ENCODE measurements at places on chromosomes 2 and 18. TPM values are rescaled to one million over a fixed set of nuclear protein-coding genes. Genes with fewer than 3 reads are reported as not detected.

DNA sequence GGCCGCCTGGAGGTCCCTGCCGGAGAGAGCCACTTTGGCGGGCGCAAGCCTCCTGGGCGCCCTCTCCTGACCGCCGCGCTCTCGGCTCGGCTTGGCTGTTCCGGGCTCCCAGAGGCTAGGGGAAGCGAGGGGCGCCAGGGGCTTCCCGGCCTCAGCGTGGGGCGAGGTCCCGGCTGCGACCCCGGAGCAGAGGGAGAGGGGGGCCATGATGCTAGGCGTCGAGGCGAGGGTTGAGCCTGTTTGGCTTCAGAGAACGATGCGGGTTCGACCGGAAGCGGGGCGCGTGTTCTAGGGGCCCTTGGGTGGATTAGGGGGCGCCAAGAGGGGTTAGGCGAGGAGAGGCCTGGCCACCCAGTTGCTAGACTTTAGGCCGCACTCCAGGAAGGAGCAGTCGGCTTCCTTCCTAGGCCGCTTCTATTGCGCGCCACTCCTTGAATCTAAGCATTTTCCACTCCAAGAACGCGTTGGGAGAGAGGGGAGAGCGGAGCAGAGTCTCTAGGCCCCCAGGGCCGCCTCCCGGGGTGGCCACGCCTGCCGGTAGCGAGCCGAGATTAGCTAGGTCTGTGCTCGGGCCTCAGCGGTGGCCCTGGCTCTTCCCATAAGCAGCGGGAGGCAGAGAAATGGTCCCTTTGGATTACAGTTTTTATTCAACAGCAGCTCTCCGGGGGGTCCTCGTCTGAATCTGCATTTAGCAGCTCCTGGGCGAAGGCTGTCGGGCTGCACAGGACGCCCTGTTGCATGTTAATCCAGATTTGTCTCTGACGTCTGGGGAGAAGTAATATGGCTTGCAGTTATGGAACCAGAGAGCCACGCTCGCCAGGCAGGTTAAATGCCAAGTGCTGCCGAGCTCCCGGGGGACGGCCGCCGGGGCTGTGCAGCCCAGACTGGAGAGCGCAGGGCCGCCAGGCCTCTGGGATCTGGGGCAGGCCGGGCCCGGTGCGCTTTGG, 11.3 kb downstream of the MEIS1 start:
- H3K27ac ChIP-seq: no peak overlapping the region
- no peak overlapping the region for H3K4me3 ChIP-seq
- DNase-seq: no peak
- no peaks in the 10 kb centered on the region for H3K36me3 ChIP-seq

GRCh38 chr2:235851828-235852525, 316.2 kb downstream of the GBX2 start:
- no peaks in the 10 kb centered on the region for H3K4me1 ChIP-seq
- no peak for DNase-seq
- H3K27me3 ChIP-seq: no peaks in the 10 kb centered on the region
- H3K36me3 ChIP-seq: no peaks in the 10 kb centered on the region

GRCh38 chr18:62745089-62745751, 29.9 kb downstream of the PHLPP1 start:
- no peaks in the 10 kb centered on the region for H3K27me3 ChIP-seq
- H3K4me1 ChIP-seq: no peaks in the 10 kb centered on the region
- no peak for DNase-seq

- H3K27ac ChIP-seq: no peak overlapping the region
- H3K4me3 ChIP-seq: peak overlapping the region; percentile 63
- DNase-seq: peak; percentile 30
- H3K27me3 ChIP-seq: peaks cover 2% of the 10 kb centered on the region
- H3K4me1 ChIP-seq: peaks cover 11% of the 10 kb centered on the region
These were observed 1.2 kb downstream of the RAPH1 start for GRCh38 chr2:203533676-203534591.

GRCh38 chr2:13819896-13820295, 812.6 kb upstream of the LRATD1 start:
- H3K27ac ChIP-seq: no peak overlapping the region
- H3K27me3 ChIP-seq: no peaks in the 10 kb centered on the region
- no peak overlapping the region for H3K4me3 ChIP-seq

DNA sequence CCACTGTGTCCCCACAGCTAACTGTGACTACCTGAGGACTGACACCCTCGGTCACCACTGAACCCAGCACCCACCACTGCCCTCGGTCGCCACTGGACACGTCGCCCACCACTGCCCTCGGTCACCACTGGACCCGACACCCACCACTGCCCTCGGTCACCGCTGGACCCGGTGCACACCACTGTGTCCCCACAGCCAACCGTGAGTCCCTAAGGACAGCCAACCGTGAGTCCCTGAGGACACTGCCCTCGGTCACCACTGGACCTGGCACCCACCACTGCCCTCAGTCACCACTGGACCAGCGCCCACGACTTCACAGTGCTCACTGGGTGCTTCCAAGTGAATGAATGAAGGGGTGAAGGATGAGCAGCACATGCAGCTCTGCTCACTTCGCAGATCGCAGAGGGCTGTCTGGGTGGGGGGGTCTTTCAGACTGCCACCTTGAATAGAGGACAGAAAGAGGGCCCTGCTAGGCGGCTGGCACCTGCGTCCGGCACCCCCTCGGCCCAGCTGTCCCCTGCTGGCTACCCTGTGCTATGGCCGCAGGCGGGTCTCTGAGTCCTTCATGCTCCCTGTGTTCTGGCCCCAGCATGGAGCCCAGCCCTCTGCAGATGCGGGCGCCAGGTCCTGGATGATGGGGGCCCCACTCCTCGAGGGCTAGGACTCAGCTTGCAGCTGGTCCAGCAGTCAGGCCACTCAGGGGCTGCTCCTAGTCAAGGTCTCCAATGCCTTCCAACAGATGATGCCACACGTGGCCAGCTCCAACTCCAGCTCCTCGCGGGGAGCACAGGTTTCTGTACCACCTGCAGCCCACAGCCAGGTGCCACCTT, 51.4 kb upstream of the GPC1 start:
- no peak overlapping the region for H3K27ac ChIP-seq
- no peaks in the 10 kb centered on the region for H3K4me1 ChIP-seq
- no peaks in the 10 kb centered on the region for H3K36me3 ChIP-seq
- DNase-seq: no peak

DNA sequence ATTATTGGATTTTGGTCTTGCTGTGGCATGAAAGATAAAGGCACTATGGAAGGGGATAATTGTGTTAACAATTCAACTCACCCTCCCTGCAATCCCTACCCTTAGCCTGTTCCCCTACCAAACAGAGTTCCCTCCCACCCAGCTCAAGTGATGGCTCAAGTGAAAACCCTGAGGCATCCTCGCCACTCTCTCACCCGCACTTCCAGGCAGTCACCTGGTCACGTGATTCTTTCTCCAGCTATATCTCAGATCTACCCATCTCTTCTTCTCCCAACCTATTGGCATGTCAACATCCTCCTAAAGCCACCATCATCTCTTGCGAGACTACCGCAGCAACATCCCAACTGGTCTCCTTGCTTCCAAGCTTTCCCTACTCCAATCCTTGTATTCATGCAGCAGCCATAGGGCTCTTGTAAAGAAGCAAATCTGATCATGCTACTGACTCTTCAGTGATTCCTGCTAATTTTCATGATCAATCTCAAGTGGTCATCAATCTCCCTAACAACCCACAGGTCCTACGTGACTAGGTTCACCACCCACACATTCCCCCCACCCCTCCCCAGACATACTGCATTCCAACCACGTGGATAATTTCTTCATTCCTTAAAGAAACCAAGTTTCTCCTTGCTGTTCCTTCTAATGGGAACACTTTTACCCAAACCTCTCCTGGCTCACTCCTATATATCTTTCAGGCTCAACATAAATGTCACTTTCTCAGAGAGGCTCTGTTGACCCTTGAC, 66.7 kb downstream of the MBD2 start:
- H3K27ac ChIP-seq: no peak overlapping the region
- no peak overlapping the region for H3K4me3 ChIP-seq
- DNase-seq: no peak
- H3K27me3 ChIP-seq: no peaks in the 10 kb centered on the region

GRCh38 chr2:15169326-15170069, 391.6 kb downstream of the NBAS start:
- DNase-seq: no peak
- H3K4me1 ChIP-seq: no peaks in the 10 kb centered on the region
- H3K27me3 ChIP-seq: no peaks in the 10 kb centered on the region
- no peak overlapping the region for H3K4me3 ChIP-seq

GRCh38 chr2:215888680-215889079, 124.7 kb downstream of the MREG start:
- no peak overlapping the region for H3K27ac ChIP-seq
- H3K4me1 ChIP-seq: no peaks in the 10 kb centered on the region
- H3K27me3 ChIP-seq: peaks cover 4% of the 10 kb centered on the region
- H3K36me3 ChIP-seq: no peaks in the 10 kb centered on the region

DNA sequence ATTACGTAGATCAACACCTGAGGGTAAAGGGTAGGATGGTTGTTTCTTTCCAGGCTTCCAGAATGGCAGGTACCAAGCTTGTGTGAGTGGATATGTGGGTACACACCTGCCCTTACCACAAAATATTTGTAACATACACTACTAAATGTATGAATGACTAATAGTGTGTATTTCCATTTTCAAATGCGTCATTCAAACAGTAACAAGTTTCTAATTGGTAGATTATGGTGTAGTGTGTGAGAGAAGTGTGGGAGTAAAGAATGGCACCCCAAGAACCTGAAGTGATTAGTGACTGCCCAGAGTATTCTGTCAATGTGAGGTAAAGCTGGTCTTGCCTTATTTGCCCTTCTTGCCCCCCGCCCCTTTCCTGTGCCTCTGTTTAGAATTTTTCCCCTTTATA, 21.1 kb downstream of the AGPS start:
- DNase-seq: no peak
- no peaks in the 10 kb centered on the region for H3K4me1 ChIP-seq
- no peak overlapping the region for H3K4me3 ChIP-seq
- H3K36me3 ChIP-seq: no peaks in the 10 kb centered on the region

- no peak overlapping the region for H3K4me3 ChIP-seq
- no peak for DNase-seq
- no peaks in the 10 kb centered on the region for H3K36me3 ChIP-seq
These were observed 59.2 kb downstream of the GYPC start for GRCh38 chr2:126715111-126715510.

DNA sequence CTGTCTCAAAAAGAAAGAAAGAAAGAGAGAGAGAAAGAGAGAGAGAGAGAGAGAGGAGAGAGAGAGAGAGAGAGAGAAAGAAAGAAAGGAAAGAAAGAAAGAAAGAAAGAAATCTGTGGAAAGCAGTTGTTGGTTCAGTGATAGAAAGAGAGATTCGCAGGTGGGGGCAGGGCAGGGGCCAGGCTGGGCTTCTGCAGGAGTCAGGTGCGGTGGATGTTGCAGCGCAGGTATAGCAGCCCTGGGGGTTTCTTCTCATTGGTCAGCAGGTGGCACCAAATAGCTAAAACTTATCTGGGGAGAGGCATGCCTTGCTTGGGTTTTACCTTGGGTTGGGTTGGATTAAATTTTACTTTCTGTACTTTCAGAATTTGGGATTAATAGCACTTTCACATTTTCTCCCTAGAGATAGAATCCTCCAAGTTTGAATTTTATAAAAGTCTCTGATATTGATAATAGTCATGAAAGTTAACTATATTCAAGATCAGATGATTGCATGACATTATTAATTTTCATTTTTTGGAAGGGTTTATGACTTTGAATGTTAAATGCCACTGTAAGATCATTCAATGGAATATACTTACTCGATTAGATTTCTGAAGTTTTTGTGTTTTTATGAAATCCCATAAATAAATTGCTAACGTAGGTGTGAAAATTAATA, 66.6 kb downstream of the SPTBN1 start:
- H3K27ac ChIP-seq: no peak overlapping the region
- H3K27me3 ChIP-seq: no peaks in the 10 kb centered on the region

DNA sequence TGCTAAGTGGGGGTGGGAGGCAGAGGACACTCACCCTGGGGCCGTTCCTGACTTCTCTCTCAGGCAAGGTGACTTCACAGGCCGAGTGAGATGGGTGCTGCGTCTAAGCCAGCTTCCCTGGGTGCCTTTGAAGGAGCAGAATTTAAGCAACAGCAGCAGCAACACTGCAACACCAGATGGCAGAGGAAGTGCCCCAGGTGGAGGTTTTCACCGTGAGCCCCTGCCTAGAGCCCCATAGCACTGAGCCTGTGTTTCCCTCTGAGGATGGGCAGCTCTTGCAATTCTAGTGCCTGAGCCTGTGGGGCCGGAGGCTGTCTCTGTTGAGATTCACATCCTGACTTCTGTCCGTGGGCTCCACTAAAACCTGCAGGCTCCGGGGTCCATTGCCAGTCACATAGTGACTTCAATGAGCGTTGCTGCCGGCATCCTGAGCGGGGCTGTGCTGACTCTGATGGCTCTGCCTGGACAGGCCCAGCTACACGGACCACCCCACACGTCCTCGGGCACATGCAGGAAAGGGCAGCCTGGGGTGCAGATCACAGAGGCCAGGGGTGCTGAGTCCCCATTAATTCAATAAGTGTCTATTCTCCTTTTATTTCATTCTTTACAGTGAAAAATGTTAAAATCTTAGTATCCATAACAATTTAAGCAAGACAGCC, 218.8 kb downstream of the SNTG2 start:
- no peak overlapping the region for H3K4me3 ChIP-seq
- H3K36me3 ChIP-seq: no peaks in the 10 kb centered on the region
- no peak overlapping the region for H3K27ac ChIP-seq
- no peaks in the 10 kb centered on the region for H3K27me3 ChIP-seq
- peaks cover 6% of the 10 kb centered on the region for H3K4me1 ChIP-seq
- no peak for DNase-seq

- peak overlapping the region; percentile 45 for H3K27ac ChIP-seq
- H3K36me3 ChIP-seq: no peaks in the 10 kb centered on the region
- peaks cover 53% of the 10 kb centered on the region for H3K4me1 ChIP-seq
- DNase-seq: no peak
- H3K27me3 ChIP-seq: no peaks in the 10 kb centered on the region
- peak overlapping the region; percentile 41 for H3K4me3 ChIP-seq
These were observed 163.4 kb downstream of the LDLRAD4 start for GRCh38 chr18:13381944-13382365.

DNA sequence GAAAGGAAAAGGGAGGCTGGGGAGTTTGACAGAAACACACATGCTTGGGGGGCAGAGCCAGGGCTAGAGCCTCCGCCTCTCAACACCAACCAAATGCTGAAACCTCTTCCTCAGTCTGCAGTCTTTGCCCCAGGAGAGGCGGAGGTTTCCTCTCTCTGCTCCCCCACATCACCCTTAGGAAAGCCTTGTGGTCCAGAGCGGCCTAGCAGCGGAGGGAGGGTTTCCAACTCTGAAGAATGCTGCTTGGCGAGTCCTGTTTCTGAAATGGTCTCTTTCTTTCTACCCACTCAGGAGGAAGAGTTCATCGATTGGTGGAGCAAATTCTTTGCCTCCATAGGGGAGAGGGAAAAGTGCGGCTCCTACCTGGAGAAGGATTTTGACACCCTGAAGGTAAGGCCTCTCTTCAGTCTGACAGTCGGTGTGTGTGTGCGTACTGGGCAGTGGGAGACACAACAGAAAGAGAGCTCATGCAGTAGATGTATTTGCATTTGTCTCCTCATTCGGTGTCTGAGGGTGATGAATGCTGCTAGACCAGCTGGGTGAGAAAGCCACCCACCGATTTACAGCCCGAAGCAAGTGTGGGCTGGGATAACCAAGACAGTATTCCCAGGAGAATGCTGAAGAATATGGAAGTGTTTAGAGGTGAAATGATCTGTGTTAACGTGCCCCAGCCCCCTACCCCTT, 190.5 kb downstream of the DYSF start:
- DNase-seq: no peak
- no peak overlapping the region for H3K4me3 ChIP-seq
- no peak overlapping the region for H3K27ac ChIP-seq
- no peaks in the 10 kb centered on the region for H3K36me3 ChIP-seq
- H3K27me3 ChIP-seq: no peaks in the 10 kb centered on the region
- no peaks in the 10 kb centered on the region for H3K4me1 ChIP-seq

The FZD7 gene
- 0.55 TPM for total RNA-seq

The LOXL3 gene
- total RNA-seq: 1.2 TPM

The LCT gene
- total RNA-seq: 0.48 TPM

The ALPI gene
- total RNA-seq: not detected

The CLEC4F gene
- not detected for total RNA-seq

The IKZF2 gene
- 8.9 TPM for total RNA-seq

The EFHD1 gene
- total RNA-seq: 0.22 TPM

The DSC2 gene
- not detected for total RNA-seq

The LONRF2 gene
- total RNA-seq: 0.20 TPM

Data from CD8-positive, alpha-beta memory T cell (primary cell).